ENCODE measurements at places on chromosomes 11 and 22.

- peak within 1 kb of the TSS; percentile 98 for H3K27ac ChIP-seq
- peak within 1 kb of the TSS; percentile 90 for H3K4me3 ChIP-seq
- no peaks in the 10 kb centered on the region for H3K27me3 ChIP-seq
These were observed at the start of gene TCIRG1 for GRCh38 chr11:68038718-68039525. TCIRG1 (plus strand) TSS chr11:68039025; CDS start chr11:68041272, 2,247 bp downstream.

GRCh38 chr22:24271386-24271854 is 789 bp downstream of the SPECC1L start:
- peaks cover 44% of the 10 kb centered on the region for H3K4me1 ChIP-seq
- H3K4me3 ChIP-seq = peak overlapping the region; percentile 91
- H3K27me3 ChIP-seq = peaks cover 5% of the 10 kb centered on the region
- DNase-seq = no peak
- peak overlapping the region; percentile 46 for H3K27ac ChIP-seq

DNA sequence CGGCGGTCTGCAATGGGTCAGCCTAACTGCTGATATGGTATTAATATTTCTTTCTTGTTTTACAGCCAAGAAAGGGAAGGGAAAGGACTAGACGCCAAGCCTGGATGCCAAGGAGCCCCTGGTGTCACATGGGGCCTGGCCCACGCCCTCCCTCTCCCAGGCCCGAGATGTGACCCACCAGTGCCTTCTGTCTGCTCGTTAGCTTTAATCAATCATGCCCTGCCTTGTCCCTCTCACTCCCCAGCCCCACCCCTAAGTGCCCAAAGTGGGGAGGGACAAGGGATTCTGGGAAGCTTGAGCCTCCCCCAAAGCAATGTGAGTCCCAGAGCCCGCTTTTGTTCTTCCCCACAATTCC is 1.9 kb downstream of the MDK start:
- H3K4me1 ChIP-seq = peaks cover 13% of the 10 kb centered on the region
- peaks cover 24% of the 10 kb centered on the region for H3K27me3 ChIP-seq
- no peaks in the 10 kb centered on the region for H3K36me3 ChIP-seq

GRCh38 chr22:50723991-50724390 is 14.0 kb upstream of the ACR start:
- no peak overlapping the region for H3K27ac ChIP-seq
- no peaks in the 10 kb centered on the region for H3K4me1 ChIP-seq
- DNase-seq = no peak
- H3K36me3 ChIP-seq = no peaks in the 10 kb centered on the region
- H3K4me3 ChIP-seq = no peak overlapping the region

- H3K27ac ChIP-seq = no peak overlapping the region
- no peak overlapping the region for H3K4me3 ChIP-seq
- peaks cover 19% of the 10 kb centered on the region for H3K36me3 ChIP-seq
- no peaks in the 10 kb centered on the region for H3K27me3 ChIP-seq
- DNase-seq = peak; percentile 41
- peaks cover 16% of the 10 kb centered on the region for H3K4me1 ChIP-seq
These were observed 14.8 kb downstream of the EXT2 start for GRCh38 chr11:44110231-44110679.

- H3K4me3 ChIP-seq = no peak overlapping the region
- no peaks in the 10 kb centered on the region for H3K36me3 ChIP-seq
- no peak overlapping the region for H3K27ac ChIP-seq
- DNase-seq = no peak
These were observed 30.7 kb downstream of the PRR5L start for GRCh38 chr11:36326524-36327419.

- peaks cover 13% of the 10 kb centered on the region for H3K36me3 ChIP-seq
- no peak overlapping the region for H3K4me3 ChIP-seq
- H3K27me3 ChIP-seq = no peaks in the 10 kb centered on the region
- no peak for DNase-seq
These were observed 15.9 kb downstream of the NUP98 start for GRCh38 chr11:3781423-3781822.

- H3K27ac ChIP-seq = no peak overlapping the region
- H3K4me1 ChIP-seq = peaks cover 28% of the 10 kb centered on the region
- DNase-seq = no peak
- peaks cover 2% of the 10 kb centered on the region for H3K27me3 ChIP-seq
- H3K4me3 ChIP-seq = no peak overlapping the region
These were observed 69.1 kb upstream of the APOA1 start for GRCh38 chr11:116906479-116906878.

DNA sequence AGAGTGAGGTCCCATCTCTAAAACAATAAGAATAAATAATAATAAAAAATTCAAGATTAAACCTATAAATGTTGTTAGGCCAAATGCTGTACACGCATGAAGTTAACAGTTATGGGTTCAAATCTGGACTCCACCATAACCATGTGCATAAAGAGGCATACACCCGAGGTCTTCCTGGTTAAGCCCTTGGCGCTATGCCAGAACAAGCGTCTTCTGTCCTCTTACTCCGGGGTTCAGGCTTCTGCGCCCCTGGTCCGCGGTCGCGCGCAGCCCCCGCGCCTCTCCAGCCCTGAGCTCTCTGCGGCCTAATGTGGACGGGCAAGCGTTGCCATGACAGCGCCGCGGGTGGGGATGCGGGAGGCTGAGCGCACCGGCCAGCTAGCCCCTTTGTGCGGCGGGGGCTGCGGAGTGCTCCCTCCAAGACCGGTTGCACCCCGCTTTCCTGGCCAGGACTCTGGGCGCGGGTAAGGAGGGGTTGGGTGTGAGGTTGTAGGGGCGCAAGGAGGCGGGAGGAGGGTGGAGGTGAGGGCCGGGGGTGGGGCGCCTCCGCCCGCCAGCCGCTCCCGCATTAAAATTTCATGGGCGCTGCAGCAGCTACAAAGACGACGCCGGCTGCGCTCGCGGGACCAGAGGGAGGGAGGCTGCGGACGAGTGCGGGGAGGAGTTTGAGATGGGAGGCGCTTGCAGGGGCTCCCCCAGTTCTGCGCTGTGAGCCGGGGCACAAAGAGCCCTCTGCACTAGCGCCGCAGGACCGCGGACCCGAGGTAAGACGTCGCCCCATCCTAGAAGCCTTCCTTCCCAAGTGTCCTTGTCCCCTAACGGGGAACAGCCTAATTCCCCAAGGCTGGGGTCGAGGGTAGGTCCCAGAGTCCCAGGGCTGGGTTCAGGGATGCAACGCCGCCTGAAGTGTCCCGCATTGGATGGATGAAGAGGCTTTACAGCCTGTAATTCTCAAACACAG is at the start of gene MIAT:
Gene MIAT (plus strand): TSS at position 698 of the 961 bp plus-strand sequence.
- H3K36me3 ChIP-seq = no peaks in the 10 kb centered on the region
- H3K4me1 ChIP-seq = peaks cover 30% of the 10 kb centered on the region
- H3K27me3 ChIP-seq = peaks cover 2% of the 10 kb centered on the region
- peak within 1 kb of the TSS; percentile 86 for H3K4me3 ChIP-seq
- peak within 1 kb of the TSS; percentile 78 for H3K27ac ChIP-seq

GRCh38 chr11:112670806-112671570 is 290.2 kb upstream of the NCAM1 start:
- H3K4me1 ChIP-seq = no peaks in the 10 kb centered on the region
- no peak overlapping the region for H3K27ac ChIP-seq
- H3K27me3 ChIP-seq = peaks cover 17% of the 10 kb centered on the region
- H3K4me3 ChIP-seq = no peak overlapping the region

All from immature natural killer cell (primary cell).